ENCODE measurements at places on chromosomes 5 and 9.

GRCh38 chr5:148794729-148795561 is 31.5 kb upstream of the ADRB2 start:
- no peak overlapping the region for H3K4me3 ChIP-seq
- no peaks in the 10 kb centered on the region for H3K27me3 ChIP-seq
- DNase-seq: no peak
- H3K36me3 ChIP-seq: no peaks in the 10 kb centered on the region
- no peaks in the 10 kb centered on the region for H3K4me1 ChIP-seq

GRCh38 chr5:179326122-179326927 is 18.9 kb downstream of the ADAMTS2 start:
- peaks cover 27% of the 10 kb centered on the region for H3K4me1 ChIP-seq
- no peaks in the 10 kb centered on the region for H3K27me3 ChIP-seq
- no peak overlapping the region for H3K4me3 ChIP-seq

DNA sequence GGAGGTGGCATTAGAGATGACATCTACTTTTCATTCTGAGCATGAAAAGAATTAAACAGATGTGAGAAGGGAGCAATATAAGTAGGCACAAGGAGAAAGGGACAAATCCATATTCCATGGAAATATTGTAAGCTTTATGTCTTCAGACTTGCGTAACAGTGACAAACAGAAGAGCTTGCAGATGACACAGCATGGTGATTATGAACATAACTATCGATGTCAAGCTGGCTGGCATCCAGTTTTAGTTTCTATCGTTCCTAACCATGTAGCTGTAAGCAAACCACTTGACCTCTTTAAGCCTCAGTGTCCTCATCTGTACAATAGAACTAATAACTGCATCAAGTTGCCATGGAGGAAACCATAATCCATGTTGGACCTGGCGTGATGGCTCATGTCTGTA is 246.7 kb upstream of the ADRA1B start:
- H3K4me3 ChIP-seq: no peak overlapping the region
- H3K36me3 ChIP-seq: no peaks in the 10 kb centered on the region
- no peak for DNase-seq
- no peaks in the 10 kb centered on the region for H3K27me3 ChIP-seq

GRCh38 chr9:1353291-1353690 is 303.1 kb downstream of the DMRT2 start:
- H3K27me3 ChIP-seq: no peaks in the 10 kb centered on the region
- no peak overlapping the region for H3K4me3 ChIP-seq
- no peak for DNase-seq
- no peaks in the 10 kb centered on the region for H3K4me1 ChIP-seq
- H3K27ac ChIP-seq: no peak overlapping the region

DNA sequence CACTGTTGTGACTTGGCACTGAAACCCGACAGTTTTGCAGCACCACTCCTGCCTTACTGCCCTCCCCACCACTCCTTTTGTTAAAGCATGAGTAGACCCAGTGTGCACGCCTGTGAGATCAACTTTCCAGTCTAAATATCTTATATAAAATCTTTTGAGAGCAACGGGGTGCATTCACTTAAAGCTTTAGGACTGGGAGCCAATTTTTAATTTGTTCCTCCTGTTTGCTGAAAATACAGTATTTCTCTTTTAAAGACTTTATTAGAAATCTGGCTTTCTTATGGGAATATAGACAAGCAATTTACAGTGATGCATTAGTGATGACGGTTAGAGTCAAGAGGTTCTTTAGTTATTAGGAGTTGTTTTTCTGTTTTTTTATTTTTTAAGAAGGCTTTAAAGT is 397.5 kb downstream of the TMEM167A start:
- no peaks in the 10 kb centered on the region for H3K4me1 ChIP-seq
- no peaks in the 10 kb centered on the region for H3K27me3 ChIP-seq
- no peak overlapping the region for H3K27ac ChIP-seq
- H3K36me3 ChIP-seq: no peaks in the 10 kb centered on the region
- no peak overlapping the region for H3K4me3 ChIP-seq

DNA sequence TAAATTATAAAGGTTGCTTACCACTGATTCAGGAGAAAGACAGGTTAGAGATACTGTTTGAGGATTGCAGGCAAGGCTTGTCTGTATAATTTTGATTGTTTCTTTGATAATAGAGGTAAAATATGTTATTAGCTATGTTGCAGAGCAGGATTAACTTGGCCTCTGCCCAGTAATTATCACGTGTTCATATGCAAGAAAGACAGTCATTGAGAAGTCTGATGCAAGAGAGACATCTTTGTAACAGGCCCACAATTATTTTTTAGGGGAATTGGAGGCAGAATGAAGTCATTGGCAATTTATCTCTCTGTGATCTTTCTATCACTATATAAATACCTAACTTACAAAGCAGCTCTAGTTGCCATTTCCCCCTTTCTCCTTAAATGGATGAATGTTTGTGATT is 46.0 kb downstream of the SLC44A1 start:
- H3K27ac ChIP-seq: peak overlapping the region; percentile 69
- H3K27me3 ChIP-seq: no peaks in the 10 kb centered on the region
- no peak for DNase-seq
- H3K4me3 ChIP-seq: no peak overlapping the region
- H3K4me1 ChIP-seq: peaks cover 21% of the 10 kb centered on the region
- H3K36me3 ChIP-seq: no peaks in the 10 kb centered on the region

GRCh38 chr5:96822686-96823459 is 15.1 kb upstream of the ERAP1 start:
- no peaks in the 10 kb centered on the region for H3K36me3 ChIP-seq
- no peak overlapping the region for H3K27ac ChIP-seq
- DNase-seq: no peak
- H3K4me1 ChIP-seq: no peaks in the 10 kb centered on the region
- H3K4me3 ChIP-seq: no peak overlapping the region
- H3K27me3 ChIP-seq: no peaks in the 10 kb centered on the region

DNA sequence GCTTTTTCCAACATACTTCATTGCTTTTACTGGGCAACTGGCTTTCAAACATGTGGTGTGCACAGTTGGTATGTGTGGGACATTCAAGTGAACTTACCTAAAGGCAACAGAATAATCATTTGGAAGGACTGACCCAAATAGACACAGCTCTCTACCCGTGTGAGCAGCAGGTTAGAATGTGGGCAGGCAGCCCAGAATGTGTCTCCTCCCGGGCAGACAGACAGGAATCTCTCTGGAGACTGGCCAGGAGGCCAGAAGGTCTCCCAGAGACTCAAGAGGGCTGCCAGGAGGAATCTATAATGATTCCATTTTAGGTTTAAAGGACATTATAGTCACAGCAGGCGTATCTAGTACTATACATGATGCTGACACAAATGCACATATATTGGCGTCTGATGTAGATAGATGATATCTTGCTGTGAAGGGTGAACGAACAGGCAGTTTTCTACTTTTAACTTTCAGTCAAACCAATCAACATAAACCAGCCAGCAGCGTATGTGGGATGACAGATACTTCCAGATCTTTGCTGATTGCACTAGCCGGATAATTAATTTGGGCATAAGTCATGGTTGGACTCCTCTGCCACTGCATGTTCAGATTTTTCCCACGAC is 297.4 kb upstream of the ZNF608 start:
- no peak overlapping the region for H3K4me3 ChIP-seq
- no peaks in the 10 kb centered on the region for H3K36me3 ChIP-seq
- DNase-seq: peak; percentile 21
- H3K27me3 ChIP-seq: no peaks in the 10 kb centered on the region

- no peak overlapping the region for H3K4me3 ChIP-seq
- H3K4me1 ChIP-seq: peaks cover 33% of the 10 kb centered on the region
- no peaks in the 10 kb centered on the region for H3K36me3 ChIP-seq
- H3K27ac ChIP-seq: peak overlapping the region; percentile 94
- H3K27me3 ChIP-seq: no peaks in the 10 kb centered on the region
These were observed 51.0 kb upstream of the RNU6ATAC start for GRCh38 chr9:134215420-134215698.

DNA sequence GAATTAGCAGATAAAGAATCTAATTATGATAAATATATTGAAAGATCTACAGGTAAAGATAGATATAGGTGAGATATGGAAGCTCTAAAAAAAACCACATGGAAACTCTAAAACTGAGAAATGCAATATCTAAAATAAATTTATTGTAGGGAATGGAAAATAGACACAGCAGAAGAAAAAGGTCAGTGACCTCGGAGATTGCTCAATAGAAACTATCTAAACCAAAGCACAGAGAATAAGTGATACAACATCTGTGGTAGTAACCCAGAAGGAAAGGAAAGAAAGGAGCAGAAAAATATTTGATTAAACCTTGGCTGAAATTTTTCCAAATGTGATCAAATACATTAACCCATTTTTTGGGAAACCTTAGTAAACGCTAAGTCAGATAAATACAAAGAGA is 43.1 kb upstream of the GLIPR2 start:
- H3K4me3 ChIP-seq: no peak overlapping the region
- peaks cover 11% of the 10 kb centered on the region for H3K4me1 ChIP-seq
- no peak for DNase-seq
- H3K27me3 ChIP-seq: no peaks in the 10 kb centered on the region
- no peaks in the 10 kb centered on the region for H3K36me3 ChIP-seq
- H3K27ac ChIP-seq: no peak overlapping the region

DNA sequence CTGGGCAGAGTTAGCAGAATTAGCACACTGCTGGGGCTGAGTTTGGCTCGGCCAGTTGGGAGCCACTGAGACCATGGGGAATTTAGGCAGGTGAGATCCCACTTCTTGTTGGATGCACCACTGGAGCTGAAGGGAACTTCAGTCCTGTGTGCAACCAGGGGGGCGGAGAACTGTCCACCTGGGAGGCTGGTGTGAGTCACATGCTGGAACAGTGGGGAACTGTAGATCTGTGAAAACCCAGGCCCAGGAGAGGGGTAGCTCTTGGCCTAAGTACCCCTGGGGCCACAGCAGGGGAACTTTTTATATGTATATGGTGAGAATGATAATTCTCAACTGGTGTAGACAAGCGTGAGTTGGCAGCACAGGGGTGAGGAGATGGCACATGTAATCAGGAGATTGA is 237.5 kb upstream of the KIF2A start:
- H3K27ac ChIP-seq: no peak overlapping the region
- H3K36me3 ChIP-seq: no peaks in the 10 kb centered on the region
- DNase-seq: no peak
- no peaks in the 10 kb centered on the region for H3K4me1 ChIP-seq
- H3K27me3 ChIP-seq: no peaks in the 10 kb centered on the region

- no peak for DNase-seq
- no peaks in the 10 kb centered on the region for H3K36me3 ChIP-seq
- H3K4me1 ChIP-seq: no peaks in the 10 kb centered on the region
- no peaks in the 10 kb centered on the region for H3K27me3 ChIP-seq
- no peak overlapping the region for H3K4me3 ChIP-seq
These were observed 820.8 kb upstream of the EDIL3 start for GRCh38 chr5:85205430-85205829.

DNA sequence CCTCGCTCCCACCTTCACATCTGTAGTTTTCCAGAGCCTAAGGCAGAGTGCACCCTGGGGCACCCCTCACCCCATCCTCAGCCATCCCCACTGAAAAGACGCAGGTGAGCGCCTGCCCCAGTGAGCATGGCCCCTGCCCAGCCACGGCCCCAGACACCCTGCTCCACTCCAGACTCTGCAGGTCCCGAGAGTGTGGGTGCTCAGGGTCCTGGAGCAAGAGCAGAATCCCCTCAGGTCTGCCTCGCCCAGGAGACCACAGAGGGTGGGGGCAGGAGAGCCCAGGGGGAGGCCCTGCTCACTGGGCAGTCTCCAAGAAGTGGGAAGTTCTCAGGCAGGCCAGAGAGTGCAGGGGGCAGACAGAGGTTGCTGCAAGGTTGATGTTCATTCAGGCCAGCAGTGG is 158.6 kb upstream of the PPP1R26 start:
- H3K27ac ChIP-seq: no peak overlapping the region
- H3K27me3 ChIP-seq: peaks cover 4% of the 10 kb centered on the region
- no peaks in the 10 kb centered on the region for H3K4me1 ChIP-seq
- no peak overlapping the region for H3K4me3 ChIP-seq
- H3K36me3 ChIP-seq: no peaks in the 10 kb centered on the region

GRCh38 chr9:128505414-128505765 is 871 bp downstream of the GLE1 start:
- peak overlapping the region; percentile 68 for H3K27ac ChIP-seq
- H3K27me3 ChIP-seq: no peaks in the 10 kb centered on the region
- H3K36me3 ChIP-seq: no peaks in the 10 kb centered on the region
- H3K4me1 ChIP-seq: peaks cover 17% of the 10 kb centered on the region

GRCh38 chr9:117464941-117465616 is 50.2 kb upstream of the ASTN2 start:
- H3K4me1 ChIP-seq: no peaks in the 10 kb centered on the region
- DNase-seq: no peak
- H3K4me3 ChIP-seq: no peak overlapping the region

GRCh38 chr9:135355521-135356011 is 124.0 kb upstream of the PPP1R26 start:
- no peaks in the 10 kb centered on the region for H3K4me1 ChIP-seq
- no peaks in the 10 kb centered on the region for H3K27me3 ChIP-seq
- no peak overlapping the region for H3K27ac ChIP-seq
- no peaks in the 10 kb centered on the region for H3K36me3 ChIP-seq

DNA sequence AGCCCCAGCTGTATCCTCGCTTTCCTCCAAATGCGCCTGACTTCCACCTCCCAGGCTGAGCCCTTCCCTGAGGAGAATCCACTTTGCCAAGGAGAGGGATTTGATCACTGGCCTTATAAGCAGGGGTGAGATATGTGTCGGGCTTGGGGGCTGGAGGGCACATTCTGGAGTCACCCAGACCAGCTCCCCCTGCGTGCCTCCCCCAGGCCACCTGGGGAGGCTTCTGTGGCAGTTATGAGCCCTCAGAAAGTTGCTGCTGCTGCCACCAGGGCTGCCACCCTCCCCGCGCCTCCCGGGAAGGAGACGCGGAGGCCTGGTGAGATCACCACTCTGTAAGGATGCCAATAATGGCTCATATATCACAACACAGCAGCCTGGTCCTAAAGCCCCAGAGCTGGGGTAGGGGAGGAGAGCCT is 211.5 kb downstream of the PAPPA start:
- H3K36me3 ChIP-seq: no peaks in the 10 kb centered on the region
- H3K4me3 ChIP-seq: no peak overlapping the region
- peaks cover 17% of the 10 kb centered on the region for H3K4me1 ChIP-seq
- no peaks in the 10 kb centered on the region for H3K27me3 ChIP-seq

- no peaks in the 10 kb centered on the region for H3K36me3 ChIP-seq
- peak; percentile 68 for DNase-seq
- H3K4me3 ChIP-seq: no peak overlapping the region
- H3K27me3 ChIP-seq: no peaks in the 10 kb centered on the region
These were observed 51.9 kb downstream of the NIPAL4 start for GRCh38 chr5:157511651-157512644.

DNA sequence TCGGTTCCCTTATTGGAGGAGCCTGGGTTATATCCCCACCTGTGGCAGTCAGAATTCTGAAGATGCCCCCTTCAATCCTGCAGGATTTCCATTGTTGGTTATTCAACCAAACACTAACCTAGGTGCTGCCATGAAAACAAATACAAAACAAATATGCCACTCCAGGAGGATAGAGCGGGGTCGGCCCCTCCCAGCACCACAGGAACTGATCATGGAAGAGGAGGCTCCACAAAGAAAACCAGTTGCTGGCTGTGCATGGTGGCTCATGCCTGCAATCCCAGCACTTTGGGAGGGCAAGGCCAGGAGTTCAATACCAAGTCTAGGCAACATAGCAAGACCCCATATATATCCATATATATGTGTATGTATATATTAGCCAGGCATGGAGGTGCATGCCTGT is 13.2 kb upstream of the ADGRD2 start:
- H3K4me1 ChIP-seq: no peaks in the 10 kb centered on the region
- no peak overlapping the region for H3K27ac ChIP-seq

Data from hepatocyte (in vitro differentiated cells).